Activated CD4-positive, alpha-beta T cell treated with anti-CD3 and anti-CD28 coated beads, Interleukin-2, amount 50 U/mL, for 24 hours (primary cell): ENCODE measurements at places on chromosomes 7 and 10.

DNA sequence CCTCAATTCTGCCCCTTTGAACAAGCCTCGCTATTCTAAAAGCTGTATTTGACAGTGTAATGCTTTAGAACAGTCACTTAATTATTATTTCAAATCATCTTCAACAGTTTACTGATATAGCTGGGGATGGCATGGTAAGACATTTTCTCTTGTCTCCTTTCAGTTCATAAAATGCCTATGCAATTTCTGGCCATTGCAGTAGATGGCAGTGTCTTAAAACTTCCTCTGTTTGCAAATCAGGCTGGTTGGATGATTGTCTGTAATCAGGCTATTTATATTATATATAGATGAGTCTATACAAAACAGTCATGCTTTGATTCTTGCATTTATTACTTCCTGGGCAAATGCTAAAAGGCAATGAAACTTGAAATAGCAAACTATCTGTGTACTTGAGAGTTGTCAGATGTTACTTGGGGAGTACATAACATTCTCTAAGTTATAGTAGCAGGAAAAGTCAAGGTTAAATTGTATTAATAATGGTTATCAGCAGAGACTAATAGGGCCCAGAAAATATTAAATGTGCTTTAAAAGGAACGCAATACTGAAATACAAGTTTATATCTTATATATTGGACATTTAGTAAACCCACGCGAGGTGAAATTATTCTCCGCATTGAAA is 55.5 kb upstream of the LHFPL3 start:
- no peak for DNase-seq

DNA sequence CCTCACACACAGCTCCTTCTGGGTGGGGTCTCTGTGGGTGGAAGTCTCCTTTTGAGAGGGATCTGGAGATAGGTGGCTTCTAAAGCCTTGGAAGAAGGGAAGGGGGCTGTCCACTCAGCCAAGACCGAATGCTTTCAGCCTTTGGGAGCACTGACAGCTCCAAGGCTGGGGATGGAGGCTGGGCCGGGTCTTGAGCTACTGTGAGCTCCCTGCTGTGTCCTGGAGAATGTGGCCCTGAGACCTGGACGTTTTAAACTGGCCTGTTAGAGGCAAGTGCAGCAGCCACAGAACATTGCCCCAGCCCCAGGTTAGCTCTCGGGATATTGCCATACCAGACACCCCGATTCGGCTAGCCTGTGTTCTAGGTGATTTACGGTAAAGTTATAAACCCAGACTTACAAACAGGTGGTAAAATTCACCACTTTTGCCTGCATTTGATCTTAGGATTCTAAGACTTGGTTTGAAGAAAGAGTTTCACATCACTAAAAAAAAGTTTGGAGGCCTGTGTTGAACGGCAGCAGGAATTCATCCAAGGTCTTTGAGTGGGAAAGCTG is 548.5 kb upstream of the FOXK1 start:
- DNase-seq: no peak

- DNase-seq: no peak
These were observed 64.0 kb downstream of the BBS9 start for GRCh38 chr7:33193308-33193864.

DNA sequence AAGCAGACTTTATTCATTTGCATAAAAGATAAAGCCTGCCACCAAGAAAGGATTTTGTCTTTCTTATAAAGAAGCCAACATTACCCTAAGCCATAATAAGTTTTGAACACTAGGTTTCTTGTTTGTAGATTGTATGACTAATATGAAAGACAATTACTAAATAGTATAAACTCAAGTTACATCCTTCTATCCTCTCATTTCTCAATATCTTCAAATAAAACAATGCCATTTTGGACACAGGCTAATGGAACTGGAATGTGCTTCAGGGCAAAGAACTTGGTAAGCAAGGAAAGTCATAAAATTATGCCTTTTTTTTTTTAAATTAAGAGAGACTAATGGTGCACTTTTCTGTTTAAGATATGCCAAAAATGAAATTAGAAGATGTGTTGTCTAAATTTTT is 137.7 kb downstream of the DKK1 start:
- no peak for DNase-seq

DNA sequence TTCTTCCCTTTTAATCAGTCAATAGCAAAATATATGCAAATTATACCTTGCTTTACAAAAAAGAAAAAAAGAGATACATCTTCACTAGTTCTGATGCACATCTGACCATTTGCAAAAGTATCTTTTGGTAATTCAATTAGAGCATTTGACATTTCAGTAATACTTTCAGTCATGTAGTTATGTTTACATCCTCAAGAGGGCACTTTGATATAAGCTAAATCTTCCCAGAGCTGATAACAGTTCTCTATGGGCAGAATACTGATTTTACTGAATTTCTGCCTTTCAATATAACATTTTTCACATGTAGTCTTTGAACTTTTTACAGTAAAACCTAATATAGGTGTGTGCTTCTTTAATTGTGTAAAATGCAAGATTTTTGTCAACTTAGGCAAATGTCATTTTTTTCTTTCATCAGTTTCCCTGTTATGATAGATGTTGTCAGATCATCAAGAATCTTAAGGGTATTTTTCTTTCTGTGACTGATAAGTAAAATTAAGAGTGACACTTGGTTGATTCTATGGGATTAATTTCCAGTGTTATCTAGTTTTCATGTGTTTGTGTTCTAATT is 703.5 kb upstream of the SEMA3D start:
- no peak for DNase-seq

DNA sequence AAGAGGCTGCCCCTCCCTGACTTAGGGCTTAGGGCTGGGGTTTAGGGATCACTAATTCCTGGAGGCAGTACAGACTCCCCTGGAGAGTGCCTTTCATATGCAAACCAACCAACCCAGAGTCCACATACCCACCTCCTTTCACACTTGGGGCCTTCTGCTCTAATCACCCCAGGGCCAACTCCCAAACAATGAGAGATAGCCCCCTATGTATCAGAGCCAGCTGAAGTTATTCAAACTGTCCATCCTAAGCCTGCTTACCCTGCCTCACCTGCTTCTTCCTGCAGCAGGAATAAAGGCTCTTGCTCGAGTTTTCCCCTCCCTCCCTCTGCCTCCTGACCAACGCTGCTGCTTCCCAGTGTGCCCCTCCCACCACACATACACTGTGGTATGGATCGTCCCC is 51.8 kb upstream of the SLC35G1 start:
- no peak for DNase-seq

GRCh38 chr10:67722113-67722512 is 26.1 kb upstream of the CTNNA3 start:
- no peak for DNase-seq

GRCh38 chr7:16586081-16586874 is 59.3 kb downstream of the ANKMY2 start:
- no peak for DNase-seq

DNA sequence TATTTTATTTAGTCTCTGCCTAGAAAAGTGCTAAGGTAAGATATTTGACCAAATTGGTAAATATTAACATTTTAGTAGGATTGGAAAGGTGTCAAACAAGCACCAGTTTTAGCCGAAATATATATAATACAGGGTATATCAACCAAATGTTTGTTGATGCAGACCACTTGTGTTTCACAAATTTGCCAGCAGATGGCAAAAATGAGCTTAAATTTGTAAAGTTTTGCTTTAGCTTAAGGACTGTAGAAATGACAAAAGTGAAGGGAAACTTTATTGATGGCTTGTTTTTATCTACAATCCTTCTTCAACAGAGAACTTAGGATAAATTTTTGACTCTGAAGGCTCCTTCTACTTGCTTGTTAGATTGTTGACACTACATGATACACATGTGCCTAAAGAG is 4.8 kb upstream of the POLR1F start:
- DNase-seq: peak; percentile 35

DNA sequence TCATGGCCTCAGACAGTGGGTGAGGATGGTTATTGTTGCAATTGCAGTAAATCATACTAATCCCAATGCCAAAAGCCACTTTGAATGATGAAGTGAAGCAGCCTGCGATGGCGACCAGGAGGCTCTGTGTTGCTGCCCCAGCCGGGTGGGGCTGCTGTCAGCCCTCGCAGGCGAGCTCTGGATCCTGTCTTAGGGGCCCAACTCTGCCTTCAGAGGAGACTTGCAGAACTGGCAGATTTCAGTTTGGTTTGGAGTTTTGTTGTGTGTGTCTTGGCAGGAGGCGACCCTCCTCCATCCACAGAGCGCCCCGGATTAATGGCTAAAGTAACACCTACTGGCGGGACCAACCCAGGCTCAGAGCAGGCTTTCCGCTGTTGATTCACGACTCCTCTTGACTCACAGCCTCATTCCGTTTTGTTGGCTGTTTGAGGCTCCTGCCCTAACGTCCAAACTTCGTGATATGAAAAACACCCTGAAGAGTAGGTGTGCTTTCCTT is 67.9 kb upstream of the BMPER start:
- DNase-seq: no peak

DNA sequence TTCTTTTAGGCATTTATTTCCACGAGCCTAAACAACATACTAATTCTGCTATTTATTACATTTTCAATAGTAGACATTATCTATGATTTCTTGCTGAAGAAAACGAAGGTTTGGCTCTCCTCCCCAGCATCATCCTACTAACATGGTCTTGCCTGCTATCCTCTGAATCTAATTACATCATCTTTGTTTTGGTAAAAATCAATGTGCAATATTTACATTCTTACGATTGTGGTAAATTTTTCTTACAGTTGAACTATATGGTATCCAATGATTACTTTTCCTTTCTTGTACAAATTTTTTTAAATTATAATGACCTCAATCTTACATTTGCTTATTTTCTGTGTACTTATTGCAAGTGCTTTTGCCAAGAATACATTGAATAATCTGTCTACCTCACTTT is 7.0 kb upstream of the CALD1 start:
- no peak for DNase-seq

DNA sequence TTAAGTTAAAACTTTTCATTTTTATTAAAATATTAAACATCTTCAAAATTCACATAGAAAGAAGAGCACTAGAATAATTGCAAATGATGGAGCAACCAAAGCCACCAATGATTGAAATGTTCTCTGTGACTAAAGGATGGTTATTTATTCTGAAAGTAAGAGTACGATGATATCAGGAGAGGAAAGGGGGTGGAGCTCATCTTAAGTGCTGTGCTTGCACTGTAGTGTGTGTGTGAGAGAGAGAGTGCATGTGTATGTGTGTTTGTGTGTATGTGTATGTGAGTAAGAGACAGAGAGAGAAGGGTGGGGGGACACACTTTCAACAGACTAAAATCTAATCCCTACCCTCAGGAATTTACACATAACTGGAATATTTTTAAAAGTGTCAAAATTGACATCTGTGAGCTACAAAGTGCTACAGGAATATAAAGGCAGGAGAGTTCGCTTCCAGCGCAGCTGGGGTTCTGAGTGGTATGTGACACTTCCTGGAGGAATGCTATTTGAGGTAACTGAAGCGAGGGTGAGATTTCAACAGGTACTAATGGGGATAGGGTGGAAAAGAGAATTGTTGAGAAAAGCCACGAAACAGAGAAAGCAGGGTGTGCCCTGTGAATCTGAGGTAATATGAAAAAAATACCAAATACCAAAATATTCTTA is 57.2 kb upstream of the SMNDC1 start:
- DNase-seq: no peak

DNA sequence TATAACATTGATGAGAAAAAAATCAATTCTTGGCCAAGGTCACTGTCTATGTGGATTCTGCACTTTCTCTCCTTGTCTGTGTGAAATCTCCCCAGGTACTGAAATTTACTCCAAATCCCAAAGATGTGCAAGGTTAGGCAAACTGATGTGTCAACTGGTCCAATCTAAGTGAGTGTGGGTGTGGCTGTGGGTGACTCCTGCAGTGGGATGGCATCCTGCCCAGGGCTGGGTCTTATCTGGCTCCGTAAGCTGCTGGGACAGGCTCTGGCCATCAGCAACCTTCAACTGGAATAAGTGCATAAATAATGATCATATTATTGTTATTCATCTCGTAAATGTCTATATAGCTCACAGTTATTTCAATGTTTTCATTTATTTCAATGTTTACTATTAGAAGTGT is 79.3 kb downstream of the JCAD start:
- no peak for DNase-seq

DNA sequence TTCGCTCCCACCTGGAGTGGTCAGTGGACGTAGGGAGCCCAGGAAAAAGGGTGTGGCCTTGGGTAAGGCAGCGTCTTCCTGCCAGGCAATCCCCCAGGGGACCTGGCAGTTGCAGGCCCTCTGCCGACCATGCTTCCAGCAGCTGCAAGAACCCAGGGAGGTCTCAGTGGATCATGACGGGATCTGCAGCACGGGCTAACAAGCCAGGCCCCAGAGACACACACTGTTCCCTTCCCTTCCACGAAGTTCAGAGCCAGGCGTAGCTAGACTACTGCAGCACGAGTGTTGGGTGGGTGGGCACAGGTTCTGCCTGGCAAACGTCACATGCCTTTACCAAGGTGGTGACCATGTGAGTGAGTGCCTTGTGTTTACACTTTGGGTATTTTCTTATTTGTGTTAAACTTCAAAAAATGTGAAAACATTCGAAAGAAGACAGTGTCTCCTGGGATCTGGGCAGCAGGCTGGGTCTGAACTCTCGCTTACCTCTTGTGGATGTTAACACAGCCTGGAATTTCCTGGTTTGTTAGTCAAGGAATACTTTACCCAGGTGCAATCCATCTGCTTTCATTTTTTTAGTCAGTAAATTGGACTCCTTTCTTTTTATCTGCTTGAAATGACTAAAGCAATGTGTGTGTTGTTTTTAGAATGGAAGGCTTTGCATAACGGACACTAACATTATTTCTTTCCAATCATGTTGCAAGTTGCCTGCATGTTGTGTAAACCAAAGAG is 48.2 kb upstream of the VIPR2 start:
- DNase-seq: no peak

GRCh38 chr7:192701-193480 is 520 bp downstream of the FAM20C start:
- no peak for DNase-seq

DNA sequence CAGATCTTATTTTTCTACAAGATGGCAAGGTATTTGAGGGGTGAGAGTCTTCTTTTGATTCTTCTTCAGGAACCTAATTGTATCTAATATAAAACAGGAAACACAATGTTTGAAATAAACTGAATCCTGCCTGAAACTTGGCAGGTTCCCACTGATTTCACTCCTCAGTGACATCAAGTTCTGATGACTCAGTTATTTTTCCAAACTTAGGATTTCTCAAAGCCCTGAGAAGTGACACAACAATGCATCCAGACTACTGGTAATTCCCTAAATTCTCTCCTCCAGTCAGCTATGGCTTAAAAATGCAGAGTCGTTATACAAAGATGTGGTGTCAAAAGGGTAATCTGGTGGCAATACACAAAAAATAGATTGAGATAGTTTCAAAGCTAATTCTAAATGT is 80.9 kb downstream of the ABLIM1 start:
- no peak for DNase-seq

DNA sequence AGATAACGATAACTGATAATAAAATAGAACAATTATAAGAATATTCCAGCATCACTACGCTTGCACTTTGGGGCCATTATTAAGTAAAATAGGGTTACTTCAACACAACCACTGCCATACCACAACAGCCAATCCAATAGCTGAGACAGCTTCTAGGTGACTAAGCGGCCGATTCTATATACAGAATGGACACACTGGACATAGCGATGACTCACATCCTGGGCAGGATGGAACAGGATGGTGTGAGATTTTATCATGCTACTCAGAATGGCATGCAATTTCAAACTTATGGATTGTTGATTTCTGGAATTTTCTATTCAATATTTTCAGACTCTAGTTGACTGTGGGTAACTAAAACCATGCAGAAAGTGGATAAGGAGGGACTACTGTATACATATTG is 920.9 kb downstream of the LRMDA start:
- no peak for DNase-seq
